T follicular helper cell (primary cell): ENCODE measurements at places on chromosomes 3 and 15.

GRCh38 chr3:46188708-46189107, 19.4 kb downstream of the CCR1 start:
- DNase-seq: no peak

- no peak for DNase-seq
These were observed 478.2 kb upstream of the DPH6 start for GRCh38 chr15:36024031-36024688.

GRCh38 chr3:188091746-188092145, 62.2 kb upstream of the LPP start:
- no peak for DNase-seq

DNA sequence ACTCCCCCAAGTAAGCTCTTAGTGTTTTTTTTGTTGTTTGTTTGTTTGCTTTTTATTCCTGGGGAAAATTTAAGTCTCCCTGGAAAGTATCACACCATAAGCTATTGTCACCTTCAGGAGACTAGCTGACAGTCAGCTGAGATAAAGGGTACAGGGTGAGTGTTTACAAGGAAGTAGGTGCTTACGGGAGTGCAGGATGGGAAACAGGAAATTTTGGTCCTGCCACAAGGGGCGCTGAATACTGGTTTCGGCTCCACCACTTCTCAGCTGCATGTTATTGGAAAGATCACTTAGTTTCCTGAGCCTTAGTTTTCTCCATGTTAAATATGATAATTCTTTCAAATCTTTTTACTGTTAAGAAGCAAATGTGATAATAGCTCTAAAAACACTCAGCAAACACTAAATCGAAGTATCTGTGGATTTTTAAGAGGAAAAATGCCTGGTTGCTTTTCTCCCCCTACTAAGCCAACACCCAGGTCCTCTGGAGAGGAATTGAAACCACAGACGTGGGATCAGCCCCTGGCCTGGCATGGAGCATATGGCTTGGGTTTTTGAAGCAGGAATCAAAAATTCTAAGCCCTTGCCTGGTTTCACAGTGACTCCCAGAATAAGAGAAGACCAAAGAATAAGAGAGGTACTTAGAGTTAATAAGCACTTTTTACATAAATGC, 90.7 kb downstream of the SCN11A start:
- DNase-seq: no peak

DNA sequence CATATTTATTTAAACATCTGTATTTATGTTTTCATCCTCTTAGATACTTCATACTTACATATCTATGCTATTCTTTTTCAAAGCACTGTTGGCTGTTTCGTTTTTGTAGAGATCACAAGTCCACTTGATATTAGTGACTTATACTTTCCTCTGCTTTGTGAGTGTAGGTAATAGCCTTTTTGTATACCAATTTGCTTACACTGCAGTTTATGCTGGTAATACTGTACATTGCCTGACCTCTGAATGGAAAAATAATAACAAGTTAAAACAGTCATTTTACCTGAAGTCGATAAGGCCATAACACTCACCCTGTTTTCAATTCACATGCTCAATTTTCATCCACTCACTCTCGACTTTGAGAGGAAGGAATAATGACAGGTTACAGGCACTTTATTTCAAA, 89.9 kb upstream of the NANOGP8 start:
- DNase-seq: no peak

DNA sequence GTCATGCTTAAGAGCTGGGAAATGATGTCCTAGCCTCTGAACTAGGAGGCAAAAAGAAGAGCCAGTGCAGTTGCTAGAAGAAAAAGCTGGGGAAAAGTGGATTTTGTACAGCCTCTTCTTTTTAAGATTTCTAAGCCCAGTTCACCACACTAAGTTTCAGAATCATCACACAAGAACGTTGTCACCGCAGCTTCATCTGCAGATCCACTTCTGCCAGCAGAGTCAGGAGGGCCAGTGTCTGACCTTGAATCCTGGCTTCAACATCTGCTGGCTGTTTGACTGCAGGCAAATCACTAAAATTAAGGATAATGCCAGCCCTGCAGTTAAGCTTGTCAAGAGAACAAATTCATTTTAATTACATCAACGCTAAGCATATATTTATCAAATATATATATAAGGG, 36.2 kb downstream of the HDC start:
- DNase-seq: no peak
